Activated CD8-positive, alpha-beta memory T cell treated with anti-CD3 and anti-CD28 coated beads for 4 hours (primary cell): ENCODE measurements at places on chromosomes 7 and 10.

DNA sequence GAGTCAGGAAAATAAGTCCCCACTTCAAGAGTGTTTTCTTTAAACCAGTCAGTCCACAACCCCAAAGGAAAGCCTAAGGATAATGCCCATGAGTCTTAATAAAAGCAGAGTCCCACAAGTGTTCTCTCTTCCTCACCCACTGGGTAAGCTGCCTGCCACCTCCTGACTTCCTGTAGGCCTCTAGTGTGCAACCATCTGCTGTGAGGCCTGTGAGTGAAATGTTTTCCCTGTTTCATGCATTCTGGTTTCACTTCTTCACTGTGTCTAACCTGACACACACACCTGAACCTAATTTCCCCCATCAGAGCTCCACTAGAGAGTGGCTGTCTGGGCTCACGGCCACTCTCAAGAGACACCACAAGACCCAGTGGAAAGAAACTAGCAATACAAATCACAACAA lies 38.9 kb upstream of the GDF10 start:
- no peak for DNase-seq

DNA sequence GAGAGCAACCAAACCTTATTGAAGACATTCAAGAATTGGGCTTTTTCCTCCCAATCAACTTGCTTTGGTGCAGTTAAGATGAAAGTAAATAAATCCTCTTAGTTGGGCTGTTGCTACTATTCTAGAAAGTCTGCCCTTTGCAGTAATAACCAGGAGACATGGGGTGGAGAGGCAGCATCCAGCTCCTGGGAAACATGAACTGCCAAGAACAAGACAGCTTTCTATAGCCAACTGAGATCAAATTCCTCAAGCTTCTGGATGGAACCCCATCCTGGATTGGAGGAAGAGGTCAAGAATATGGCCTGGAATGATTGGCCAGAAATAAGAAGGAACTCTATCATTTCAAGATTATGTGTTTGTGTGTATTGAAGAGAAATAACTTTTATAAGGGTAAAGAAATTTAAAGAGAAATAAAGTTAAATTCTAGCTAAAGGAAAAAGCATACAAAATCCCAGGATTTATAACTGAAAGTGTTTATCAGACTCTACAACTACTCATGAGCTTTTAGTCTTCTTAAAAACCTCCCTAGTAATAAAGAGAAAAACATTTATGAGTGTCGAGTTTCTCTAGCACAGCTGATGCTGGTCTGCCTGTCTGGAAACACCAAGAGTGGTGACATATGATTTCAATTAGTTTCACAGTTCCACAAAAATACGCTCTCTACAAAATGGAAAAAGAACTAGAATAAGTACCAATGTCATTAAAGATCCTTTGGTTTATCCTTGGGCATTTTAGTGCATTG lies 70.1 kb upstream of the COL1A2 start:
- DNase-seq = no peak

GRCh38 chr10:314381-314780 lies 179.1 kb downstream of the ZMYND11 start:
- DNase-seq = no peak

GRCh38 chr10:72694476-72695369 lies 2.8 kb downstream of the MCU start:
- no peak for DNase-seq

DNA sequence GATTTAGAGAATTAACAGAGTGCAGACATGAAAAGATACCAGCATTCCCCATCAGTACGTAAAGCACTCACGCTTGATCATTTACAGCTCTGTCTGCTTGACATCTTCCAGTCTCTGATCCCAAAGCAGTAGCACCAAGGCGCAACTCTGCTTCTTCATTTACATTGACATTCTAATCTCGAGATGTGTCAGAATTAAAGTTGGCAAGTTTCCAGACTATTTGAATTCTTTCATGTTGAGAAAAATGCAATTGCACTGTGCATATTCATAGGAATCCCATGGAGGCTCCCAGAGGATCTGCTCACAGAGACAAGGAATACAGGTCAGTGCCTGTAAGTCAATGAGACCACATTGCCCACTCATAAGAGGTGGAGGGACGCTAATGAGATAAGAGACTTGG lies 183.9 kb downstream of the LRRN3 start:
- no peak for DNase-seq

GRCh38 chr10:63713191-63714144 lies 192.3 kb downstream of the REEP3 start:
- DNase-seq = no peak

GRCh38 chr10:24826009-24826408 lies 102.3 kb upstream of the ARHGAP21 start:
- DNase-seq = no peak

- DNase-seq = no peak
Observed at GRCh38 chr7:114431189-114431588, 16.6 kb downstream of the FOXP2 start.

DNA sequence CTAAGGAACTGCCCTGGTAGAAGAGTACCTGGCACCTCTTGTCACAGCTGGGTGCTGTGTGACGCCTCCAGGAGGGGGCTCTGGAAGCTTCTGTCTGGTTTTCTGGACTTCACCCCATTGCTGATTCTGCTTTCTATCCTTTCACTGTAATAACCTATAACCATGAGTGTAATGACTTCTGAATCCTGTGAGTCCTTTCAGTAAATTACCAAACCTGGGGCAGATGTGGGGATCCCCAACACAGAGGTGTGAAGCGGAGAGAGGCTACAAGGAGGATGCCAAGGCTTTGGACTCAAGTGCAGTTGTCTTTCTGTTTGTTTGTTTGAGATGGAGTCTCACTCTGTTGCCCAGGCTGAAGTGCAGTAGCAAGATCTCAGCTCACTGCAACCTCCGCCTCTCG lies 143.7 kb downstream of the SFMBT2 start:
- DNase-seq = no peak

GRCh38 chr10:64534616-64535015 lies 1013.4 kb downstream of the REEP3 start:
- no peak for DNase-seq

- DNase-seq = no peak
Observed at GRCh38 chr7:90824386-90825307, 228.5 kb downstream of the CDK14 start.

- DNase-seq = no peak
Observed at GRCh38 chr10:100888957-100889356, 23.8 kb upstream of the SLF2 start.

- no peak for DNase-seq
Observed at GRCh38 chr7:152596824-152597223, 79.1 kb downstream of the XRCC2 start.

DNA sequence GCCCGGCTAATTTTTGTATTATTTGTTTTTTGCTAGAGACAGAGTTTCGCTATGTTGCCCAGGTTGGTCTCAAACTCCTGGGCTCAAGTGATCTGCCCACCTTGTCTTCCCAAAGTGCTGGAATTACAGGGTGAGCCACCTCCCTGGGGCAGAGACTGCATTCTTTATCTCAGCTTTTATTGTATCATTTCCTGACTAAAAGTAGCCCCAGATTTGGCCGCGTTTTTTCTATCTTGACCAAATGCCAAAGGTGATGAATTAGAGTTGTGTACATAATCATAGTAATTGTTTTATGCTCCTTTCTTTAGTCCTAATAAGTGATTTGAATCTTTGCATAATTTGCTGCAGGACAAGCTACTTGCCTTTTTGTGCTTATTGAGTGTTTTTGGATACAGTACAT lies 3.1 kb upstream of the SMNDC1 start:
- DNase-seq = no peak

- DNase-seq = no peak
Observed at GRCh38 chr7:6248581-6248980, 23.8 kb downstream of the CYTH3 start.

DNA sequence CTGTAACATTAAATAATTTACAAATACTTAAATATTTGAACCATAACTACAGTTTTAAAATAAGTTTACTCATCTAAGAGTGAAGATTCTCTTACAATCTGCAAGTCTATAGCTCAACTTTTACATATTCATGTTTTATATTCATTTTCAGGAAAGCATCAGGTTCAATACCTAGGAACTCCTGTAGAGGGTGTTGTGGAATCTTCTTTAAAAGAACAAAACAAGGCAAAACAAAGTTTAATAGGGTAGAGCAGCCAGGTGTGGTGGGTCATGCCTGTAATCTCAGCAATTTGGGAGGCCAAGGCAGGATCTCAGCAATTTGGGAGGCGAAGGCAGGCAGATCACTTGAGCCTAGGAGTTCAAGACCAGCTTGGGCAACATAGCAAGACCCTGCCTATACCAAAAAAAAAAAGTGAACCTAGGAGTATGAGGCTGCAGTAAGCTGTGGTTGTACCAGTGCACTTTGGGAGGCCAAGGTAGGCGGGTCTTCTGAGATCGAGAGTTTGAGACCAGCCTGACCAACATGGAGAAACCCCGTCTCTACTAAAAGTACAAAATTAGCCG lies 45.1 kb downstream of the ST8SIA6 start:
- DNase-seq = no peak

- no peak for DNase-seq
Observed at GRCh38 chr7:78020874-78021249, 222.3 kb downstream of the PHTF2 start.

- no peak for DNase-seq
Observed at GRCh38 chr10:84497978-84498377, 169.6 kb downstream of the CCSER2 start.

- DNase-seq = no peak
Observed at GRCh38 chr7:7323352-7323751, 141.0 kb downstream of the C1GALT1 start.

- DNase-seq = no peak
Observed at GRCh38 chr7:34750636-34751035, 92.6 kb downstream of the NPSR1 start.

GRCh38 chr10:17169803-17170202 lies 31.7 kb downstream of the TRDMT1 start:
- DNase-seq = no peak

DNA sequence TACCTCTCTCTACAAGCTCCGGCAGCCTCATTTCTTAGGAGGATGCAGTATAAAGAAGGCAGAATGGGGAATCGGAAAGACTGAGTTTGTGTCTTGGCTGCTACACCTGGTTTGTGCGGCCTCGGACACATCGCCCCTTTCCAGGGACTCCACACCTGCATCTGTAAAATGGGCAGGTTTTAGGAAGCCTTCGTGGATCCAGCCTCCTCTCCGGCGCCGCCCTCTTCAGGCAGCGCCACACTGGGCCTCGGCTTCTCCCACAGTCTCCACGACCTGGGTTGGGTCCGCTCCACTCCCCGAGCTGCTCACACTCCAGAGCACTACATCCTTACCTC lies 341 bp downstream of the GOT1 start:
- DNase-seq = no peak

- no peak for DNase-seq
Observed at GRCh38 chr10:21724020-21724589, 190.1 kb downstream of the MLLT10 start.

- no peak for DNase-seq
Observed at GRCh38 chr7:115097175-115097671, 175.3 kb downstream of the MDFIC start.

DNA sequence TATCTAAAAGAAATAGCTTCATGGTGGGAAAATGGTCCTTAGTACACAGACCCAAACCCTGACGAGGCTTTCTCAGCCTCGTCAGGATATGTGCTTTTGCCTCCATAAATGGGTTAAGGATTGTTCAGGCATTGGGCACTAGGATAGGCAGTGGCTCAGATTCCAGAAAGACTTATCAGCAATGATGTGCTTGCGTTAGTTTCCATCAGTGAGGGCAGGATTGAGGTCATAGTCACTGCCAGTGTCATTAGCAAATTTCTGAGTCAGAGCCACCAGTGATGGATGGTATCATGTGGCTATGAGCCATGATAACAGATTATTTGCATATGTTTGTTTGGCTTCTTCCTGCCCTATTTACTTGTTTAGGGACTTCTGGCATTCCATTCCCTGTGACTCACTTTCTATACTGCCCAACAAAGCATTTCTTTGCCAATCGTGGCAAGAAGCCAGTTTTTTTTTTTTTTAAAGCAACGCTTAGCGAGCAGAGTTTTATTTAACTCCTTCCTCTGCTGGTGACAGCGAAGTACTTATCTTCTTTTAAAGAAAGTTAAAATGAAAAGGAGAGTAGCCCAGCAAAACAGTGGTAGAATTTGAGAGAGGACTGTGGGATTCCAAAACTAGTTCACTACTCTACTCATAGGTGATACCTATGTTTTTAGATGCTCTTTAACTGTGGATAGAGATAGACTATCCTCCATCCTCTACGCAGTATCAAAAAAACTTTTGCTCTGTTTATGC lies 44.4 kb downstream of the MYPN start:
- no peak for DNase-seq

GRCh38 chr7:15679306-15679705 lies 7.2 kb downstream of the MEOX2 start:
- DNase-seq = no peak

- no peak for DNase-seq
Observed at GRCh38 chr10:122864194-122864592, 15.2 kb downstream of the FAM24B start.

DNA sequence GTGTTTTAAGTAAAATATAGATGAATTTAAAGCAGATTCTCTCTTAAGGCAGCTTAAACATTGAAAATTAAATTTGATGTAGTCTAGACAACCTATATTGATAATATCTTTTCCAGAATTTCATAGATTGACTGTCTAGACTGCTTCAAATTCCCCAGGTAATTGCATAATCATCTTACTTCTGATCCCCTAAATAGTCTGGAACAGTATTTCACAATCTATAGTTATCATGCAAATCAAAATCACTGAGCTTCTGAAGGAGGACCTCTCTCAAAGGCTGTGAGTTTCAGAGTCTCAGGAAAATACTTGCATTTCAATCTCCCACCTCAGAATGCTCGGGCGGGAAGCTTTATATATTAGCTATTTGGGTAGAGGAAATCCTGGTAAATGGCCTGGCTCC lies 87.3 kb downstream of the SEMA3A start:
- no peak for DNase-seq

DNA sequence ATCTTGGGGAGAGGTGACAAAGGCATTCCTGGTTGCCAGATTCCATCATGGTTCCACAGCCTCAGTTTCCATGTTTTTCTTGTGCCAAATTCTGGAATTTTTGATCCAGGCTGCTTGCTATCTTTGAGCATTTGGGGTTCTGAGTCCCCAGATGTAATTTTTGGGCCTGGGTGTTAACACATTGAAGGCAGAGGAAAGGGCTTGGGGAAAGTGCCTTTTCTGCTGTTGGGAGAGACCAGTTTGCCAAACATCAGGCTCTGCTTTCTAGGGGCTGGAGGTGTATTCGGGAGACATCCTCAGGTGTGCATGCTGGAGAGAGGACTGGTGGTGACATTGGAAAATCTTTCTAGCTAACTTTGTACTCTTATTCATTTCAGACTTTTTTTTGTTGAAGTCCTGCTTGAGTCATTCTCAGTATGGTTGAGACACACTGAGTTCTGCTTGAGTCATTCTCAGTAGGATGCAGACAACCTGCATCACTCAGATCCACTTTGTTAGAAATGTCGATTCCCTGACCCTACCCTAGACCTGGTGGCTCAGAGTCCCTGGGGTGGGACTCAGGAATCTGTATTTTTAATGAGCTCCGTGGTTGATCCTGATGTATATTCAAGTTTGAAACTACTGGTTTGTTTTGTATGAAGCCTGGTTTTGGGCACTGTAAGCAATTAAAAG lies 101.0 kb downstream of the LRMDA start:
- DNase-seq = no peak
